HCT116 (cell line): ENCODE measurements at places on chromosomes 3 and 15. TPM values are rescaled to one million over a fixed set of nuclear protein-coding genes. Genes with fewer than 3 reads are reported as not detected.
A peak's percentile ranks its signal among the peaks of the same experiment; 100 is the strongest.

MYLK gene
- 3.8 TPM for total RNA-seq

DNA sequence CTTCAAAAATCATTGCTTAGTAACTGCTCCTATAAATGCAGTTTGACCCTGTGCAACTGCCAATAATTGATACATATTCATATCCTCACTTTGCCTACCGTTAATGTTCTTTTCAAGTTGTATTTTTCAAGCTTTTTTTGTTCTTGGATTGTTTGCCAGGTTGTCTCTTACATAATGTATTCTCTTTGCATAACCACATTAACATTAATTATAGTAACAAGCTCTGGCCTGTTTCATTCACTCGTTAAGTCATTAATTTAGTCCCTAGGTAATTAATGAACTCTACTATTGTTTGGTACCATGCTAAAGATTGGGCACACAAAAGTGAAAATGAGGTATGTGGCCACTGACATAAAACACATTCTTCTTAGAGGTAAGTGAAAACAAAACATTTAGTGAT is 1338.8 kb downstream of the NSUN3 start:
- DNase-seq, result no peak

DNA sequence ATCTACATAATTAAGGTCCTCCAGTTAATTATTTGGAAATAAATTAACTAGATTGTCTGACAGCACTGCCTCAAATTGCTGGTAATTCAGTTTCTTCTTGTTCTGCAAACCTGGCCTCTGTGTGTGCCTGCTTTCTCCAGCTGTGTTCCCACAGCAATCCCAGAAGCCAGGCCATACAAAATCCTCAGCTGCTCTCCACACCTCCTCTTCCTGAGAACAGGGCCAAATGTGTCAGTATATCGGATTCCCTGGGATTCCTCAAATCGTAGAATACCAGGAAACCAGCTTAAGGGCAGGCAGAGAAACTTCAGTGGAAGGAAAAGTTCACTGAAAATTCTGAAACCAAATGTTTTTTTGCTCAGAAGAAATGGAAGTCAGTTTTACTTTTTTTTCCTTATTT is 261.4 kb downstream of the ZMAT3 start:
- no peak for DNase-seq

DNA sequence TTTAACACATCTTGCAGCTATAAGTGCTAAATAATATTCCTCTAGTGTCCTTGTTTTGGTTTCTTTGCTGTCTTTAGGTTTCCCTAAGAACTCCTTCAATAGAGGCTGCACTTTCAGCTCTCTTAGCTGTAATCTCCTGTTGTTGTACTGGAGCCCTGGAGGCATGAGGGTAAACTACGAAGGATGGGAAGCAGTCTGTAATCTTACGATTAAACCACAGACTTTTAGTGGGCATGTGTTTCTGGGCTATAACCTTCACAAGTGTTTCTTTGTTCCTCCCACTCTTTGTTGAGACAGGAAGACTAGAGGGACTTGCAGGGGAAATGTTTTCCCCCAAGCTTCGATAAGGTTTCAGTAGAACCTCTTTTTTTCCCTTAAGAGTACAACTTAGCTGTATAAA is 1058.1 kb downstream of the NSUN3 start:
- no peak for DNase-seq

DNA sequence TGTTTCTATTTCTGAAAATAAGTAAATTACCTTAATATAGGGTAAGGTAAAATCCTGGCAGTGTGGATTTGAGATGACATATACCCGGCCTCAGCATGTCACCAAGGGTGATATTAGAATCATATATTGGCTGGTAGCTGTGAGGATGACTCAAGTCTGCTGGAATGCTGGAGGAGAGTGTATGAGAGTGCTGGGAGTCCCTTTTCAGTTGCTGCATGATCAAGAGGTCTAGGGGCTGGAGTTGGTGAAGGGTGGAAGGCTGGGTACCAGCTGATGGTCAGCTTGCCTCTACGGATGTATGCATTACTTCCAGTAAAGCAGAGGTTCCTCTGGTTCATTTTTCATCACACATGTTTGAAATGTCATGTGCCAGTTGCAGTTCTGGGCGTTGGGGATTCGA is 40.6 kb downstream of the SLC25A26 start:
- no peak for DNase-seq

DNA sequence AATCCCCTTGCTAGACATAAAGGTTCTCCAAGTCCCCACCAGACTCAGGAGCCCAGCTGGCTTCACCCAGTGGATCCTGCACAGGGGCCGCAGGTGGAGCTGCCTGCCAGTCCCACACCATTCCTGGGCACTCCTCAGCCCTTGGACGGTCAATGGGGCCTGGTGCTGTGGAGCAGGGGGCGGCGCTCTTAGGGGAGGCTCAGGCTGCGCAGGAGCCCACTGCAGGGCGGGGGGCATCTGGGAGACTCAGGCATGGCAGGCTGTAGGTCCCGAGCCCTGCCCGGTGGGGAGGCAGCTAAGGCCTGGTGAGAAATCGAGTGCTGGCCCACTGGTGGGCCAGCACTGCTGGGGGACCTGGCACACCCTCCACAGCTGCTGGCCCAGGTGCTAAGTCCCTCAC is 75.1 kb upstream of the TBC1D5 start:
- DNase-seq, result no peak

DNA sequence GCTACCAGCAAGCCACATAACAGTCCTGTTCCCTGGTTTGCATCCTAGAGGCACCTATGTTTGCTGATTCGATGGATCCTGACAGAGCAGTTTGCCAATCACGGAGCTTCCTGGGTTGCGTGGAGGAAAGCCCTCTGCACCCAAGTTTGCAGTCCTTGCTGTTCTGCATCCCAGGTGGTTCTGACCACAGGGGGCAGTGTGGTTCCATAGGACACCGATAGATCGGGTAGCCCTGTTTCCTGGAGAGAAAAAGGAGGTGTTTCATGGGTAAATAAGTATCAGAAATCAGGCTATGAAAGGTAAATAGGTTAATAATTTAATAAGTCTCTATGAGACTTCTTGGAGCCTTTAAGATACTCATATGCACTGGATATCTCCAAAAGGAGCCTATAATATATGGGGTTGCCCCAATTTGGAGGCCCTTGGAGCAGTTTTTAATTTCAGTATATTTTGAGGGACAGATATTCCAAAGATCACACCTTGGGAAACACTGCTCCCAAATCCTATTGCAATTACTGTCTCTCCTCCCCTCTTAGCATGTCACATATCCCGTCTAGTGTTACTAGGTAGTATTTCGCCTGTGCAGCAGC is 194.6 kb upstream of the TPM1 start:
- DNase-seq, result peak; percentile 53

GRCh38 chr15:81189583-81190283 is 6.9 kb upstream of the IL16 start:
- no peak for DNase-seq

DNA sequence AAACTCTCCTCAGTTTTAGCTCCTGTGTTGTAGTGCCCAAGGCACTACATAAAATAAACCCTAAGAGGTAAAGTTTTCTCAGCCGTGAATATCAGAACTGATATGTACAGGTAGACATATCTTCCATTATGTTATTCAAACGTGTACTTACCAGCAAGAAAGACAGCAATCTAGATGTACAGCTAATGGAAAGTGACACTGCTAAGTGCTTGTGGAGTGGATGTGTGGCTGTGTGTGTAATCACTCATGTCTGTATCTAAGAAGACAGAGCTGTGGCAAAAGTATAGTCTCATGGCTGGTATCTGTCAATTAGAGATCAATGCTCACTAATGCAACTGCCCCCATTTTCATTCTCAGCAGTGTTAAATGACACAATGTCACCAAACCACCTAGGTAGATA is 101.3 kb downstream of the FMN1 start:
- DNase-seq, result no peak

CYP19A1 gene
- total RNA-seq, result not detected
